ENCODE measurements at places on chromosomes 7 and 10.

DNA sequence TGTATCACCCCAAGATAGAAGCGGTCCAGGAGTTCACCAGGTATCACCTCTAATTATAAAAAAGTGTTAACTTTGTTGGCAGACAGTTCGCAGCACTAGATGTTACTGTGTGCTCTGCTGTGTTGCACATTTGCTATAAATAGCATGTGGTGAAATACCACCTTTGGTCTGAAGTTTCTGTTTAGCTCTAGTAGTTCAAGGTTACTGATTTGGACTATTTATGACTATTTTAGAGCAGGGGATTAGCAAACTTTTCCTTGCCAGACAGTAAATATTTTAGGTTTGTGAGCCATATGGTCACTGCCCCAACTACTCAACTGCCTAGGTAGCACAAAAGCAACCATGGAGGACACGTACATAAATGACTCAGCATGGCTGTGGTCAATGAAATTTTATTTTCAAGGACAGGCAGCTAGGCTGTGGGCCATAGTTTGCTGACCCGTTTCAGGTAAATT lies 16.5 kb downstream of the DENND10 start:
- DNase-seq, result no peak

DNA sequence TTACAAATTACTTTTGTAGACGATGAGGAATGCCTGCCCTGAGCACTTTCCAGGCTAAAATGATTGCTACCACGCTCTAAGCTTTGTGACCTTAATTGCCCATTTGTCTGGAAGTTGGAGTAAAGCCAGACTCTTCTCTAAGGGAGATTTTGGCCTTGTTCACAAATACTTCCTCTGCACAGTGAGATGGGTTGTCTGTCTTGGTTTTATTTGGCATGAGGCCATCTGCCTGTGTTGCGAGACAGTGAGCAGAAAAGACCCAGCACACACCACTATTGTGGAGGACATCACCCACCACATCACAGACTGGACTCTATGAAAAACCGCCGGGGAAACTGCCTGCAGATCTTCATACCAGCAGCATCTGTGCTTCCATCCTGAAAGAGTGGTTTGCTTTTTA lies 138.4 kb downstream of the BICC1 start:
- no peak for DNase-seq

DNA sequence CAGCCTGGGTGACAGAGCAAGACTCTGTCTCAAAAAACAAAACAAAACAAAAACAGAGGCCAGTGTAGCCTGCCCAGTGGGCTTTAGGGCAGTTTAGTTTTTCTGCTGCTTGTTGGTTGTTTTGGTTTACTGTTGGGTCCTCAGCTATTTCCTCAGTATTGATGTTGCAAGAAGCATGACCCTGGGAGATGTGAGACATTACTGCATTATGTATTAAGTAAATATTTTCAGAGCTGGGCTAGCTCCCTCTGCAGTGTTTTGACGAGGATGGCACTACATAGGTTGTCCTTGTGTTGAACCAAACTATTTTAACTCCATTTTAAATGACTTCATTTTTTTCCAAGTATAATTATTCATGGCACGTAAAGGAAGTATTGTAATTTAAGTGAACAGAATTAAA lies 4.8 kb downstream of the AKAP9 start:
- no peak for DNase-seq

GRCh38 chr7:7595451-7595850 lies 28.8 kb downstream of the MIOS start:
- no peak for DNase-seq
